NCI-H69 (cell line): ENCODE measurements at places on chromosomes 3 and 15.

DNA sequence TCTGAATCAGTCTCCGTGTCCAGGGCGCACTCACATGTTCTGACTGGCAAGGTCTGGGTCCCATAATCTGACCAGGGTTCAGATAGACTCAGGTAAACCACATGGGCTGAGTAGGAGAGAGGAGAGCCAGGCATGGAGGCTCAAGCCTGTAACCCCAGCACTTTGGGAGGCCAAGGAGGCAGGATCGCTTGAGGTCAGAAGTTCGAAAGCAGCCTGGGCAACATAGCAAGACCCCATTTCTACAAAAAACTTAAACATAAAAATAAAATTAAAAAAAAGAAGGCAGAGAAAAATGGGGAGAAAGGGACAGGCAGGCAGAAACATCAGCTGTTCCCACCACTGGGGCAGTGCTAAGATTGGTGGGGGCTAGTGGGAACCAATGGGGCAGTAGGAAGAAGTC is 5.4 kb downstream of the TMEM43 start:
- no peak for DNase-seq

DNA sequence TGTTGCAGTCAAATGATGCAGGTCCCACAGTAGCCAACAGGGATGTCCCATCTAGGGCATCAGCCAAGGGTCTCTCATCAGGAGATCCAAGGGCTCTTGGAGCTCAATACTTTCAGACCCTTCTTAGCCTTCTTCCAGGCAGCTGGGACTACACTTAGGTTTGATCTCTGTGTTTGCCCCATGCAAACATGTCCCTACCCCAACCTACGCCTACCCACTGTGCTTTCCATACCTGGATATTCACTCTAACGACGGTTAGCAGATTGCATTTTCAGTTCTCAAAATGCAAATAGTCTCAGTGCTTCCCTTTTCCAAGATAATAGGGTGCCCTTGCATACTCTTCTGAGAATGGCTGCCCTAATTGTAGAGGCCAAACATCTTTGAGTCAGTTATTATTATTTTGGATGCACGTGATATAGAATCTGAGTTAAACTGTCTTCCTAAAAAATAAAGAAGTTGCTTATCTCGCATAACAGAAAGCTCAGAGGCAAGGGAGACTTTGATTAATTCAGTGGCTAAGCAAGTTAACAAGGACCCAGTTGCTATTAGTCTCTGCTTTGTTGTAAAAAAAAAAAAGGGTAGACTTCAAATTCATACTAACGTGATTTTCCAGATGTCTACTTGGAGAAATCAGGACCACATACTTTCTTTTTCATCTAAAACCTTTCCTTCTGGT is 1.0 kb upstream of the CEP70 start:
- DNase-seq = no peak

DNA sequence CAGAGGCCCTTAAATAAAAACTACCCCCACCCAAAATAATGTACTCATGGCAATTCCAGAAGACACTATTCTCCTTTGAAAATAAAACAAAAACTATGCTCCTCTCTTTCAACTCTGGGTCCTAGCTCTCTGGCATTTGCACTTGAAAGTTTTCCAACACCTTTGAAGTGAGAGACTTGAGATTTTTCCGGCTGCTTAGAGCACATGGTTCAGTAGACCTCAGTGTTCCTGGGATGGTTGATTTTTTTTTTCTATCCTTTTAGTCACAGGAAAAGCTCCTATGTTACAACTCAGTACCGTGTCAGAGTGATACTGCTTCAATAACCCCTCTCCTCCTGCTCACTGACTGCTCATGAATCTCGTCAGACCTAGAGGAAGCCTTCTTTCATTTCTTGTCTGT is 118.3 kb upstream of the TUSC7 start:
- DNase-seq = no peak

GRCh38 chr3:17800232-17800631 is 57.8 kb upstream of the TBC1D5 start:
- no peak for DNase-seq

DNA sequence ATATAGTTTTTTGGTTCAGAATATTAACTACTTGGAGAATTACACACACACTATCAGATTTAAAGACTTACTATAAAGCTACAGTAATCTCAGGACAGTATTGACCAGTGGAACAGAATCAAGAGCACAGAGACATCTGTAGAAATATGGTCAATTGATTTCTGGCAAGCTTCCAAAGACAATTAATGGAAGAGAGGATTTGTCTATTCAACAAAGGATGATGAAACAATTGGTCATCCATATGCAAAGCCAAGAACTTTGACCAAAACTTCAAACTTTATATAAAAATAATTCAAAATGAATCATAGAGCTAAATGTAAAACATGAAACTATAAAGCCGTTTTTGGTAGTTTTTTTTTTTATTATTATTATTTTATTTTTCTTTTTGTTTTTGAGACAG is 29.8 kb upstream of the MB21D2 start:
- DNase-seq = no peak

- no peak for DNase-seq
Measured at GRCh38 chr3:160183345-160184076, 41.7 kb upstream of the C3orf80 start.

DNA sequence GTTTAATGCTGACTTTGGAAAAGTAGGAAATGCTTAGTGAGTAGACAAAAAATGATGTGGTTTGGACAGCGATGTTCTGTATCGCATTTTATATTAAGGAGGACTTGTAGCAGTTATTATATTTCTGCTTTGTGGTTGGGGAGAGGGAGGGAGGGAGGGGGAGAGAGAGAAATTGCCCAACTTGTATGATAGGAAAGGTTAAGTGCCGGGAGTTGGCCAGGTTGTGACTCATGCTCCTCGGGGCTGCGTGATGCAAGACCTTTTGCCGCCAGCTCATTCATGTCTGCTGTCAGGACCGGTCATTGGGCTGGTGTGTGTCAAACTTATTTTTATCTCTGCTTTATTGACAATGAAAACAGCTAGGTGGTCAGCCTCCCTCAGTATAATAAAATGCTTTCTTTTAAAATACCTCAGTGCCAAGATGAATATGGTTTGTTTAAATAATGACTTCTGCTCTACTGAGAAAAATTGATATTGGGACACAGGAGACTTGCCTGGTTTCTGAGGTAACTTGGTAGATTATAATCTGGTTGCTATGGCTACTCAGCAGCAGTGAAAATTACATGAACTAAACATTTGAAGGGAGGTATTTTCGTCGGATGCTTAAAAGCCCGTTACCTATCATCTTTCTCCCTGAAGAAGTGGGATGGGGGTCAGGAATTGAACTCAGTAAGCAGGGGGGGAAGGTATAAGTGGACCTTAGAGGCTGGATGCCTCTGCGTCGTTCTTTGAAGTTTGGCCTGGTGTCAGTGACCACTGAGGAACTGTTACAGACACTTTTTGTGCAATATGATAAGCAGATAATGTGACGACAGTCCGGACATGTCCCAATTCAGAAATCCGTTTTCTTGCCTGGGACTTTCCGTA is 90.7 kb downstream of the FNDC3B start:
- peak; percentile 28 for DNase-seq

DNA sequence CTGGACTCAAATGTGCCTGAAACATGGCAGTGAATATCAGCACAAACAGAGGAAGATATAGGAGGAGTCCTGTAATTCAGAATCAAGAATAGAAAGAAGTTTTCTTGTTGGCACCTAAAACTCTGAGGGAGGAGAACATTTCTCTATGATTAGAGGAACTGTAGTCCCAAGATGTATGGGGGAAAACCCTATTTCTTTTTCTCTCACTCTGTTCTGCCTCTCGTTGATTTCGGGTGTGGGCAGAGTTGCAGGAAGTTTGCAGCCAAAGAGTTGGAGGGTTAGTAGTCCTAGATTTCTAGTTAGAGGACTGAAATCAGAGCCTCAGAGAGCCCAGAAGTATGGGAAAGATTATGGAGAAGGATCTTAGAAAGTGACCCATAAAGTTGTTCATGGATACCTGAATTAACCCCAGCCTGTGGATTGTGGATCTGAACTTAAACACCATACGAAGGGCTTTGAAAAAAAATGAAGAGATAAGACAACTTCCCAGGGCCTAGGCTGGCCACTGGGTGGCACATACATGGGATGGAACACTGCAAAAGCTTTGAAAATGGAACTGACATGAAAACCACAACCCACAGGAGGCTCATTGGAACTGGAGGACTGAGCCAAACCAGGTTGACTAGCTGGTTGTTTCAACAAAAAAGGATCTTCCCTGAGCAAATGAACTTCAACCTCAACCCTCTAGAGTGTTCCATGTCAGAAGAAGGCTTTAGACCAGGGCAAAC is 34.6 kb downstream of the FMN1 start:
- peak; percentile 26 for DNase-seq

DNA sequence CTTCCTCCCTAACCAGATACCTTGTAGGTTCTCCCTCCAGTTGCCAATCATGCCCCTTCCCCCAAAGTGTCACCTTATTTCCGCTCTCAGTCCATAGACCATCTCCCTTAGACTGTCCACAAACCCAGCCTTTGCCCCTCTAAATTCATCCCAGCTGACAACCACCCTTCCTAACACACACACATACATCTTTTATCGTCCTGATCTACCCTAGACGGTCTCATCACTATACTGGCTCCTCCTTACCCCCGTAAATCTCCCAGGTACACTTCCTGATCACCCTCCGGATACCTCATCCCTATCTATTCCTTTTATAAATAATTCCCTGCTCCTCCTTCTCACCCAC is 828 bp downstream of the THOC7 start:
- no peak for DNase-seq

DNA sequence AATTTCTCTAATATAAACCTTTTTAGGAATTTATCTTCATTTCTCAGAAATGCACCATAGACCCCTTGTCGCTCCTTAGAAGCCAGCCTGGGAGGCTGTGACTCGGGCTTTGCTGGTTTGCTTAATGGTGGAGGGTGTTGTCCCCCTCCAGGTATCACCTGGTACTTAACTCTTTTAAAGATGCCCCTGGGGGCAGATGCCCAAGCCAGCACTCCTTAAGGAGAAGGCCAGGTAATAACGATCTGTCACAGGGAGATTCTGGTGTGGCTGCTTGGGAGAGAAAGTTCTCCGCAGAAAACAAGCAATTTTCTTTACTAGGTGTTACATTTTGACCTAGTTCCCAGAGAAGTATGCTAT is 22.3 kb downstream of the EHD4 start:
- DNase-seq = peak; percentile 45

DNA sequence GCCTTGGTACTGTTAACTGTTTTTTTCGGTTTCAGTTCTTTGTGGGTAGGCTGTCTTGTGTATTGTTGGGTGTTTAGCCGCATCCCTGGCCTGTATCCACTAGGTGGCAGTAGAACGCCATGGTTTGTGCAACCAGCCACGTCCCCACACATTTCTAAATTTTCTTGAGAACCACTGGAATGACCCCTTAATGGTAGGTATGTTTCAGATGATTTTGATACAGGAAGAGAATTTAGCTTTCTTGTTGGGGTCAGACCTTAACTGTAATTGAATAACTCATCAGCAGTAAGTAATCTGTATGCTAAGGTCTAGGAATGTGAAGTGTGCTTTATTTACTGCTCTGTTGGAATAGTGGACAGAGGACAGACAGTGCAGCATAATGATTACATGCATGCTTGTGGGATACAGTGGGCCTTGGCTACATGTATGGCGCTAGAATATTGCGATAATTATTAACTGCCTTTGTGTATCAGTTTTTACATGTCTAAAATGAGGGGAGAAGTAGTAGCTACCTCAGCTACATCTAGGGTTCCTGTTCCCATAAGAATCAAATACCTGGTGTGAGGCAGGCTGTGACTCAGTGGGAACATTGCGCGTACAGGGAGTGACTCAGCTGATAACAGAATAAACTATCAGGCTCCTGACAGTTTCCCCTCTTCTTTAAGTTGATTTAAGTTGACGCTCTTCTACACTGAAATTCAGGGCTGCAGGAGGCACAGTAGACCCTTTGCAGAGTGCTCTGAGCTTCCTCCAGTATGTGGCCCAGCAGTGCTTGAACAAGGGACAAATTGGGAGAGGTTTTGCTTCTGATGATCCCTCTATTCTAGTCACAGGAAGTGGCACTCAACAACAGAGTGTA is 25.0 kb upstream of the GPR171 start:
- DNase-seq = peak; percentile 61

DNA sequence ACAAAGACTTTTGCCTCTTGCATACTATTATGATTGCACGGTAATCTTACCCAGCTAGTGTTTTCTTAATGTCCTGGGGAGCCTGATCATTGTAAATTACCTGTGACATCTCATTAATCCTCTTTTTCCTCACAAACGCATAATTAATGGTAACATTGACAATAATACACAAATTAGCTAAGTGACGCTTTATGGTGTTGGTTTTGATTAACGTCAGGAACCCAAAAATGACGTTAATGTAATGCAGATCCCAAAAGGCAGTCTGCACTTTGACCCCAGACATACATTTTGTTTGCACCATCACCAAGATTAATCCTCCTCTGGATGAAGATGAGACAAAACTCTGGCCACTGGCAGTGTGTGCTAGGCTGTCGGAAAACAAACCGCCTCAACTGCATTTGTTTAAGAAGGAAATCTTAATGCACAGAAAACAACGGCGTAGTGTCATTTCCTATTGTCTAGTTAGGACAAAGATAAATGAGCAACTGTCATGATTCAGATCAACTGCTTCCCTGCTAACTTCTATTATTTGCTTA is 83.9 kb upstream of the CDIN1 start:
- peak; percentile 99 for DNase-seq

DNA sequence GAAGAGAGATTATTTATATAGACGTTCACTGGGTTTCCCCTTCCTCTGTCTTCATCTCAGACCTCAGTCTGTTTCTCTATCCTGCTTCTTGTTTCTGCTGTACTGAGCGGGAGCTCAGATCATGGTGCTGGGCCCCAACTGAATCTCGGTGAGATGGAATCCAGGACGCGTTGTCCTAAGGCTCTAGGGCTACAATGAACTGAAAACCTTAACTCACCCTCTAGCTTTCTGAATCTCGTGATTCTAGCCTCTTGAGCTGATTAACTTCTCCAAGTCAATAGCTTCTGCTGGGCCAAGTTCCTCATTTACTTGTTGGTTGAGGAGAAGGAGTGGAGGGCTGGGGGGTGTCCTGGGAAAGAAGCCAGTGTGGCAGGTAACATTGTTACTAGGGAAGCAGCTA is 32.7 kb upstream of the MAP3K13 start:
- no peak for DNase-seq

DNA sequence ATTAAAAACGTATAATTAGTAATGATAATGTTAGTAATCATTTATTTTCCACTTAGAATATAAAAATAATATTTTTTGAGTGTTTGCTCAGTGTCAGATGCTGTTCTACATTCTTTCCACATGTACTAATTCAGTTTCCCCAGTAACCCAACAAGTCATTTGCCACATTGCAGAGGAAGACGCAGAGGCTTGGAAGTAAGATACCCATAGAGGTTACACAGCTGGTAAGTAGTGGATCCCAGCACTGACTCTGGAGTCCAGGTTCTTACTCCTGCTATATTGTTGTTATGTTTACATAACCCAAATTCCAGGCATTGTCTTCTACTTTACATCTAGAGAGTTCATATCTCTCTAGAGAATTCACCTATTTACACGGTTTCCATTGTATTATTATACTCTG is 48.2 kb upstream of the MYO5C start:
- DNase-seq = no peak

GRCh38 chr3:138902171-138902570 is 44.8 kb downstream of the FOXL2 start:
- DNase-seq = no peak

DNA sequence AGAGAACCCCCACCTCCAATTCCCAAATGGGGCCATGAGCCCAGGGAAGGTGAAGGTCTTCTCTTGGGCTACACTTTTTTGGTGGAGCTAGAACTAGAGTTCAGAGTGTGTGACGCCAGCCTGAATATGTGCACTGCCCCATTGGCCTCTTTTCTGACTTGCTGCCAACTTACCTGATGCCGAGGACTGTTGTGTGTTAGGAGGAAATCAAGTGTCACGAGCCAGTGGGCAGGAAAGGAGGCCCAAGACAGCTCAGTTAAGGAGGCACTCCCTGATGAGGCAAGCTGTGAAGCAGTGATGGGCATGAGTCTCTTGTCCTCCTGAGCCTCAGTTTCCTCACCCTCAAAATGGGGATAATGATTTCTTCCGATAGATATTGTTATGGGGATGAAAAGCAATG is 107.8 kb downstream of the ANP32A start:
- no peak for DNase-seq
